NCI-H1694 treated with DMSO at 0.1 percent for 48 hours (cell line): ENCODE measurements at places on chromosomes 2 and 18.

DNA sequence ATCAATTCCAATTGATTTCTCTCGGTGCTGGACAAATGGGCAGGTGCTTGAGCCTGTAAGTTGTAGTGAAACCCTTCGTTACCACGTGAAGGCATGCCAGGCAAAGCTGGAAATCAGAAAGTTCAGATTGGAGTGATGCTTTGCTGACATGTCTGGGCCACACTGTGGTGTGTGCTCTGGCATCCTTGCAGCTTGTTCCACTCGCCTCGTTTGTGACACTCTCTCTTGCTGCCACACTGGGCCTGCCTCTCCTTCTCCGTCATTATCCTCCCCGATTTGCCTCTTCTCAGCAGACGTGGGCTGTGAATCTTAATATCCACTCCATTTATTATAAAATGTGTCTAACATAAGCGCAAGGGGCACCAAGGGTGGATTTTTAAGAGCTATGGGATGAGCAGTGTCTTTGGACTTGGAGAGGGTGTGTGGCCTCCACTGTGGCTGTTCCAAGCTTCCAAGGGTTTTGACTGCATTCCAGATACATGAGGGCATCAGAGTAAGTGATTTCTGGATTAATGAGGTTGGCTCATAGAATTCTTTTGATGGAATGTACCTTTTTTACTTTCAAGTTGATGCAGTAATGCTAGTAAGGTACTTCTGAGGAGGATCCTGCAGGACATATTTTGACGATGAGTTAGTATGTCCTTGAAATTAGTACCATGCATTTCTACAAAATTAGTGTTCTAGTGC lies 238.8 kb downstream of the TPGS2 start:
- DNase-seq: no peak

GRCh38 chr2:120981443-120981842 lies 245.8 kb downstream of the GLI2 start:
- DNase-seq: no peak

DNA sequence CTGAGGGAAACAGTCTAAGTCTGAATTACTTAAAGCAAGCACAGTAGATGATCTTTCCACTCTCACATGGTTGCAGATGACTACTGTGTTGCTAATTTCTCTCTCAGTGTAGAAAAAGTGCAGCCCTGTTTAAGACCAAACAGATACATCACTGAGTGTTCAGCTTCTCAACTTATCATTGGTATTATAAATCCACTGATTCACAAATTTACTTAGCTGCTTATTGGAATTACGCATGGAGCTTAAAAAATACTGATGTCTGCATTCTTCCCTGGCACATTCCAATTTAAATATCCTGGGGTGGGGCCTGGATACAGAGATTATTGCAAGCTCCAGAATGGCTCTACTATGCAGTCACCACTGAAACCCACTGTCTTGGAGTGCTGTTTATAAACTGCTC lies 411.2 kb downstream of the RND3 start:
- no peak for DNase-seq

GRCh38 chr2:117068371-117068770 lies 746.1 kb upstream of the DDX18 start:
- no peak for DNase-seq

- no peak for DNase-seq
Measured at GRCh38 chr2:124480958-124481357, 455.9 kb downstream of the CNTNAP5 start.

- DNase-seq: no peak
Measured at GRCh38 chr18:36328385-36328858, 30.9 kb downstream of the FHOD3 start.

DNA sequence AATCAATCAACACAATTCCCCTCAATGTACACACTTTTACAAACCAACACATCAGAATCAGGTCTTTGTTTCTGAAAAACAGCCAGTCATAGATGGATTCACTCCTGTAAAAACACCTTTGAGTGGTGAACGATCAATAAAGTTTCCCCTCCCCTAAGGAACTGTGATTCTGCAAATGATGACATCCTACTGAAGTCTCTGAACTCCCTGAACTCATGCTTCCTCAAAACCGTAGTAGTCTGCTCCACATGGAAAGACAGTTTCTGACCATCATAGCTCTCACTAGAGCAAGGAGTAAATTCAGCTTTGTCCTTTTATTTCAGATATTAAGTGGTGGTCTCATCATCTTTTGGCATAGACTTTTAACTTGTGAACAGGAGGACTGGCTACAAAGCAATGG lies 43.5 kb upstream of the ACTR3 start:
- no peak for DNase-seq

- no peak for DNase-seq
Measured at GRCh38 chr2:173970516-173970924, 5.3 kb upstream of the SP3 start.

DNA sequence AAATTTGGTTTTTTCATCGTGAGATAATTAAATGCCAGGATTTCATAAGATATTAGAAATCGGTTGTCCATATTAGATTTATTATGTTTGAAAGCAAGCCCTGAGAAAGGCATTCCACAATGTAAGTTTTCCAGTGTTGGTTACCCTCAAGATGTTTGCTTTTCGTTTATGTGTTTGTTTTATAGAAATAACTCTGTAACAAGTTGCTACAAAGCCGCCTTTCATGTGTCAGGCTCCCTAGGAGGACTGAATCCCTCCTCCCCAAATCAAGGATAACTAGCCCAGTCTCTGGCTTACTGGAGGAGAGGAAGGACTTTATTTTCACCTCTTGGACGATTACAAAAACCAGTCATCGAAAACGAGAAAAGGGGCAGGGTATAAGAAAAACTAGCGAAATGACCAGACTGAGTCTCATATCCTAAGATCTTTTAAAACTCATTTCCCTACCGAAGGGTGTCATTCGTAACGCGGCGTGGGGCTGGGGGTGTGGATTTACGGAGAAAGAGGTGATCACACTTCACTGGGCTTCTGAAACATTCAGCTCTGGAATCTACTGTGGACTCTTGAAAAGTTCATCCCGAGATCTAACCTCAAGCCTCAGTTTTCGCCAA lies 1.0 kb upstream of the PEX13 start:
- no peak for DNase-seq

- DNase-seq: no peak
Measured at GRCh38 chr2:186852508-186852907, 3.5 kb upstream of the ZSWIM2 start.

GRCh38 chr2:85444629-85445172 lies 26.2 kb downstream of the SH2D6 start:
- DNase-seq: no peak

- DNase-seq: peak; percentile 57
Measured at GRCh38 chr2:216430811-216431530, 18.7 kb downstream of the SMARCAL1 start.

- no peak for DNase-seq
Measured at GRCh38 chr18:6628187-6628586, 101.3 kb upstream of the ARHGAP28 start.

- no peak for DNase-seq
Measured at GRCh38 chr2:218039171-218039570, 29.9 kb upstream of the RUFY4 start.

DNA sequence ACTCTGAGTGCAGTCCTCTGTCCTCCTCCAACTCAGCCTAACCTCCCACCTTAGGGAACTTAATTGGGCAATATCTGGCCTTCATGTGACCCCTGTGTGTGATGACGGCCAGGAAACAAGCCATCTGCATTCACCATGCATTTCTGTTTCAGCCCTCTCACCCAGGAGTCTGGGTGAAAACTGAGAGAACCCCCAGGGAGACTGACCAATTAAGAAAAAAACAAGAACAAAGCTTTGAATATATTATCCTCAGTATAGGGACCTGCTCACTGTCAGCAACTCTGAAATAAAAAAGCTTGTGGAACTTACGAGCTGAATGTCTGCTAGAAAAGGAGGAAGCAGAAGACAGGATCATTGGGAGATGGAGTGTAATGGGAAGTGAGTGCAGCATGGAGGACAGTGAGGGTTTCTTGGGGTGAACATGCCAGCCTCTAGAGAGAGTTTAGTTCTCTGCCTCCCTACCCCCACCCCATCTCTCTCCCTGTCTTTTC lies 9.5 kb downstream of the MAPRE2 start:
- no peak for DNase-seq

DNA sequence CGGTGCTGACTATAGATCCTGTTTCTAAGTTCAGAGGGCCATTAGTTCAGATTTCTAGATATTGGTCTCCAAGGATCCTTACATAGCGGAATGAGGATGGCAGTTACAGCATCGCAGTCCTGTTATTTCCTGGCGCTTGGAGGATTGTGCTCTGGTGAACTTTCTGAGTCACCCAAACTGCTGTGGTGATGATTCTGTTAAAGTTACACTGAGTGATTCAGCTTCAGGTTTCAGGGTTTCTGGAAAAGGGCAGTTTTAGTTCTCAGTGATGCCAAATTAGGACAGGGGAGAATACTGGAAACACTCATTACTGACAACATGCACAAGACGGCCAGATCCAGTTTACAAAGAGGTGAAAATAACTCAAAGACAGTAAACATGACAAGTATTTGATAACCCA lies 52.1 kb upstream of the ANKRD62 start:
- DNase-seq: no peak

DNA sequence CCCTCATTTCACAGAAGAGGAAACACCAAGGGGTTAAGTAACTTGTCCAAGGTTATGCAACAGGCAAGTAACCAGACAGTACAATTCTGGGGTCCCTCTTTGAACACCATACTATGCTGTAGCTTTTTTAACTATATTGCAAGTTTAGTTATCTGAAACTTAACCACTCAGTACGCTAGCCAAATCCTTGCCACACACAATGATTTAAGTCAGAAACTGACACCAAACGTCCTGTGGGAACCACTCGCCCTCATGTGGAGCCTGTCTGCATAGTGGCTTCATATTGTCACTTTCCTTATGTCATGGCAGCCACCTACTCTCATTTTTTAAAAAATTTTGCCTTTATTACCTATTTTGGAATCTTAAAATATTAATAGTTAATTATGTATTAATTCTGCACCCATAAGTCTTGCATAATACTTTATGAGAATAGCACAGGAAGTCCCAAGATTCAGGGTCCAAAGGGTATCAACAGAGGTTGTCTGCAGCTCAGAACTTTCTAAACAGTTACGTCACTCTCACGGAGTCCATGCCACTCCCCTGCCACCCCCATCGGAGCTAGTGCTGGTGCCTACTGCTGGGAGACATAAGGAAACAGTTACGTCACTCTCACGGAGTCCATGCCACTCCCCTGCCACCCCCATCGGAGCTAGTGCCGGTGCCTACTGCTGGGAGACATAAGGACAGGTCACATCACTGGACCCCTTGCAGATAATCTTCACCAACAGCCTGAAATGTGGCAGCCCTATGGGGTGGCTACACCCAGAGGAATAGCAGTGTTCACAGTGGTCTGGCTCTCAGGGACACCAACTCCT lies 99.0 kb downstream of the L3MBTL4 start:
- DNase-seq: no peak

DNA sequence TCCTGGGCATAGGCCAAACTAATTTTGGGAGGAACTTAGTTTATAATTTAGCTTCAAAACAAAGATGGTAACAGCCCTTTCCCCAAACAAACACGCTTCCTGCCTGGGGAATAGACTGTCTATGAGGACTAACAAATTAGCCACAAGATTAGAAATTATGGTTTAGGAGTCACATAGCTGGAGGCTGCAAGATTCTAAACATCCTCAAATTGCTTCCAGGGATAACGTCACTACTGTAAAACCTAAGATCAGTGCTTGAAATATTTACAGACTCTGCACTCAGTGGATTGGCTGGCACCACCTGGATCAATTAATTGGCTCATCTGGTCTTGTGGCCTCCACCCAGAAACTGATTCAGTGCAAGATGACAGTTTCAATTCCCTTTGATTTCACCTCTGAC lies 118.0 kb upstream of the TACR1 start:
- no peak for DNase-seq

DNA sequence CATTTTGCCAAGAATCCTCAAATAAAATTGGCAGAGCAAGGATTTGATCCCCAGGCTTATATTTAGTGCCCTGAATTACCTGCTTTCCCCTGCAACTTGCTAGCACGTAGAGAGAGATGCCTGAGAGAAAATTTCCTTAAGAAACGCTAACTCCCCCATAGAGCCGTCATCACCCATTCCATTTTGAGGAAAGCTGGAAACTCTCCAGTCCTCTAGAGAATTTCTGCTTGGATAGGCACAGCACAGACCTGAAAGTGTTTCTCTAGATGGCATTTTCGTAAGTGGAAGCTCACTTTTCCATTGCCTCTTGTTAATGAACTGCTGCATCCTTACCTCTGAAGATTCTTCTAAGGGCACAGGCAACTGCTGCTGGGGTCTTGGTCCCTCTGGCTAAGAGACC lies 277.8 kb upstream of the SIX2 start:
- DNase-seq: no peak

DNA sequence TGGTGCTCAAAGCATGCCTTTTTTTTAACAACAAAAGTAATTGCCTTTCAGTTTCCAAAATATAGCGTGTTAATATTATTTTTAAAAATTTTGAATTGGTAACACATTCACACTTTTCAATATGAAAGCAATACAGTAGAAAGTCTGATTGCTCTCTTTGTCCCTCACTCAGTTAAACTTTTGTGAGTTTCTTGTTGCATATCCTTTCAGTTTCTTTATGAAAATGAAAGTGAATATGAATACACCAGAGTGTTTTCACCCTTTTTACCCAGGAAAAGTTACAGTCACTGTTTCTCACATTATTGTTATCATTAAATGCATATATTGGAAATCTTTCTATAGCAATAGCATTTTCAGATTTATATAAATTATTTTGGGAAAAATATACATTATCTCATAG lies 377.4 kb upstream of the CRIM1 start:
- DNase-seq: no peak

- DNase-seq: no peak
Measured at GRCh38 chr2:62010632-62011256, 105.3 kb downstream of the COMMD1 start.

DNA sequence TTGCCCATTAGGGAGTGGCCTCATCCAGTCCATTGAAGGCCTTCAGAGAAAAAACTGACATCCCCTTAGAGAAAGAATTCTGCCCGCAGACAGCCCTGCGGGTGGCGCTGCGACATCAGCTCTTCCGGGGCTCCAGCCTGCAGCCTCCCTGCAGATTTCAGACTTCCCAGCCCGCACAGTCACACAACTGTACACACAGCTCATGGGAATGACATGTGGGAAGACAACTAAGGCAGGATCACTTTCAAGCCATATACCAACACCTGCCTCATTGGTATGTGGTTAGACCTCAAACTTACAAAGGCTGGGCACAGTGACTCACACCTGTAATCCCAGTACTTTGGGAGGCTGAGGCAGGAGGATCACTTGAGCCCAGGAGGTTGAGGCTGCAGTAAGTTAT lies 24.8 kb upstream of the TUBB6 start:
- no peak for DNase-seq

- no peak for DNase-seq
Measured at GRCh38 chr2:112671801-112672200, 26.1 kb downstream of the SLC20A1 start.

DNA sequence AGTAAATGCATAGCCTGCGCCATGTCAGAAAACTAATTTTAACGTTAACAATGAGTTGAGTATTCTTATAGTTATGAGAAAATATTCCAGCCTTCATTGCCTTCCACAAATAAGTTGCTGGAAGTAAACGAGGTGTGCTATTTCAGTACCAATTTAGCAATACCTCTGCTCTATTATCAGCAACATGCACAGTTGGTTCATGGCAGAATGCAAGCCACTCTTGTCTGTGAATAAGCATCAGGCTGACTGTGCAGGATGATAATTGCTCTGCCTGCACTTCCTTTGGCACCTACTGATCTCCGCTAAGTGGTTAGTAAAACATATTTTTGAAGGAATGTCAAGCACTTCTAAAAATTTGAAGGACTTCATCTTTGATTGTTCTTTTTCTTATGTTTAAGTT lies 261.9 kb upstream of the SIX3 start:
- DNase-seq: no peak
